ENCODE measurements at places on chromosomes 3 and 15.

- DNase-seq = peak; percentile 86
These were observed at the start of gene ZNF502 for GRCh38 chr3:44712455-44713075. Gene ZNF502, plus strand, starts transcription at chr3:44712660. Its CDS starts 7,602 bp downstream, at chr3:44720262.

GRCh38 chr3:177886501-177886900, 649.7 kb upstream of the KCNMB2 start:
- DNase-seq = no peak

DNA sequence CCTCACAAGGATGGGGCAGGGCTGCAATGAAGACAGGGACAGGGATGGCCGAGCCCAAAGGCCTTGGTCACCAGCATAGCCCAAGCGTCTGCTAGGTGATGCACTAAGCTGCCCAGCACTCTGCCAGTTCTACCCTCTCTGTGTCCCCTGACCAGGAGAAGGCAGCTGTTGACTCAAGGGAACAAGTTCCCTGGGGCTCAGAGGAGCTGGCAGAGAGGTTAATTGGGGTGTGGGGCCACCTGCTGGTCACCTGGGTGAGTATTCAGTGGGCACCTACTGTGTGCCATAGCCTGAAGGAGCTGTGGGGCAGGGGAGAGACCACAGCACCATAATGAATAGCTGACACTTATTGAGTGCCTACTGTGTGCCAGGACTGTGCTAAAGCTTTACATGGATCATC, 22.0 kb upstream of the DOCK3 start:
- no peak for DNase-seq

- no peak for DNase-seq
These were observed 49.6 kb downstream of the ISG20 start for GRCh38 chr15:88688394-88688933.

- peak; percentile 47 for DNase-seq
These were observed 148.8 kb upstream of the HES1 start for GRCh38 chr3:193987186-193987585.

- DNase-seq = no peak
These were observed 16.1 kb upstream of the EBLN2 start for GRCh38 chr3:73045391-73045790.

All from astrocyte (in vitro differentiated cells and primary cell).